T-helper 22 cell (primary cell): ENCODE measurements at places on chromosomes 7 and 10.

DNA sequence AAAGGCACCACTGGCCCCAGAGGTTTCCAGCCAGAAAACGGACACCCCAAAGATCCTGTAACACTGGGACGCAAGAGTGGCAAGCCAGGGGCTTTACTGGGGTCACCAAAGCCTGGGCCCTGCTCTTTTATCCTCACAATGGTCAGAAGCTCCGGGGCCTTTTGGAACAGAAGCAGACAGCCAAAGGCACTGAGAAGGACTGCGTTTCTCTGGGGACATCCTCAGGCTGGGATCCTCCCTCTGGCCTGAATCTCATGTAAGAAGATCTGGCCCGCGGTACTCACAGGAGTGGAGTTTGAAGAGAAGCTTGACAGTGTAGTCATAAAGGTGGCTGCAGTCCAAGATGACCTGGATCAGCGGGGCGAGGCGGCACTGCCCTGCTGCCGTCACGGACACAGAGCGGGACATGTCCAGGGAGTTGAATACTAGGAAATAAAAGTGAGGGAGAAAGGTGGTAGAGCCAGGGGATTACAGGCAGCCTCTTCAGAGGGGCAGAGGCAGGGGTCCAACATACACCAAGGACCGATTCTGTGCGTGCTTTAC lies 81.4 kb downstream of the SPDYE5 start:
- DNase-seq: no peak

- DNase-seq: no peak
Observed at GRCh38 chr10:123649676-123650075, 16.5 kb upstream of the GPR26 start.

GRCh38 chr7:139232904-139233303 lies 1.9 kb downstream of the UBN2 start:
- DNase-seq: no peak

GRCh38 chr10:78923647-78924318 lies 145.0 kb upstream of the ZMIZ1 start:
- no peak for DNase-seq

- no peak for DNase-seq
Observed at GRCh38 chr7:71325151-71325550, 193.2 kb downstream of the GALNT17 start.

- no peak for DNase-seq
Observed at GRCh38 chr10:8181496-8182157, 127.1 kb downstream of the GATA3 start.

- DNase-seq: no peak
Observed at GRCh38 chr10:124867304-124867703, 65.7 kb downstream of the ABRAXAS2 start.

GRCh38 chr7:66629222-66630062 lies 761 bp downstream of the KCTD7 start:
- DNase-seq: no peak

GRCh38 chr7:44980393-44981034 lies 1.7 kb upstream of the MYO1G start:
- DNase-seq: peak; percentile 83

DNA sequence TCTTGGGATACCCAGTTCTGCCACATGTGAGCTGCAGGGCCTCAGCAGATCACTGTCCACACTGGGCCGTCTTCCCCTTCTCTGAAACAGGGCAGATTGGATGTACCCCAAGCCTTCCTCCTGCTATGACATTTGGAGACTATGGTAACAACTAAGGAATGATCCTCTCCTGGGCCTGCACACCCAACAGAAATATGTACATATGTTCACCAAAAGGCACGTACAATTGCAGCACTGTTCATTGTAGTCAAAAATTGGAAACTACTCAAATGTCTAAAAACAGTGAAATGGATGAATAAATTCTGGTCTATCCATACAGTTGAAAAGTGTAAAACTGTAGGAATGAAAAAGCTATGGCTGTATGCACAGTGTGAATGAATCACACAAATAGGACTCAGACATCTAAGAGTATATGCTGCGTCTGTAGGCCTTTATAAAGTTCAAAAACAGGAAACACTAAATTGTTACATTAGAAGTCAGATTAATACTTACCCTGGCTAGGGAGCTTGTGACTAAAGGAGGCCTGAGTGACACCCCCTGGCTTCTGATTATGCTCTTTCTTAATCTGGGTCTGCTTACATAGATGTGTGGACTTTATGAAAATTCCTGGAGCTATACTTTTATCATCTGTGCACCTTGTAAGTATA lies 16.1 kb upstream of the XPNPEP1 start:
- no peak for DNase-seq

- no peak for DNase-seq
Observed at GRCh38 chr7:66542049-66542448, 86.6 kb upstream of the KCTD7 start.

DNA sequence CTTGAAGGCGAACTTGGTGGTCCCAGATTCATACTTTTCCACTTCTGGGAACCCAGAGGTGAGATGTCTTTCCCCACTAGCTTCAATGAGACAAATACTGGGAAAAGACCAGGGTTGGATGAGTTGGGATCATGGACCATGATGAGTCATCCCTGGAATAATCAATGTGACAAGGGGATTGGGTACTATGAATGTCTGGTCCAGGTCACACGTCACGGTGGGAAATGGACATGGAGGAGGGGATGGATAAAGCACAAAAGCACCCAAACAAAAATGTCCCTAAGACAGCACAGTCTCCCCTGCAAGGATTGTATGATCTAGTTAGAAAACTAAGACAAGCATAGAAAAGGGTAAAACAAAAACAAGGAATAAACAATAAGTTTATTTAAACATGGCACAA lies 12.4 kb upstream of the SORBS1 start:
- no peak for DNase-seq

- no peak for DNase-seq
Observed at GRCh38 chr10:95845411-95845810, 62.4 kb upstream of the CC2D2B start.

DNA sequence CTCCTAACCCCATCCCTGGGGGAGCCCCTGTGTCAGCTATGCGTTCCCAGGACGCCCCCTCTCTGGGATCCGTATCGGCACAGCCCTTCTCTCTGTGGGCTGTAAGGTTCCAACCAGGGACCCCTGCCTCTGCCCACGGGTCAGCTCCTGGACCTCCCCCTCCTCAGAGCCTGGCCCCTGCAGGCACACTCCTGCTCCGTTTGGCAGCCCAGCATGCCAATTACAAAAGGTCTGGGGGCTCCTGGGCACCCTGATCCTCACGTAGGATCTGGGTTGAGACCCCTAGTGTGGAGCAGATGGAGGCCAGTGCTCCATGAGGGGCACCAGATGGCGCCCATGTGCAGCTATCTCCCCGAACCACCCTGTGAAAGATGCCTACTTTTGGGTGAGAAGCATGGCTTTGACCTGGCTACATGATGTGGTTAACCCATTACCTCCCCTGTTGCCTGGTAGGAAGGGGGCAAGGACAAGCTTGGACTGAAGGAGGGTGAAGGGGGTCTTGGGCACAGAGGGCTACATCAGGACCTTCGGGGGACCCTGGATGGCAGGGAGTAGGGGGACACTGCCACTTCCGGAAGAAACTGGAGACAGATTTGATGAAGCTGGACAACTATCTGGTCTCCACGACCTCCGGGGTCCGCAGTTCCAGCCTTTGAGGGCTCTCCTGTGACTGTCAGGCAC lies 9.0 kb downstream of the TACR2 start:
- no peak for DNase-seq

- DNase-seq: no peak
Observed at GRCh38 chr7:98174334-98175259, 36.6 kb upstream of the BHLHA15 start.

GRCh38 chr7:105718511-105718925 lies 137.2 kb upstream of the EFCAB10 start:
- DNase-seq: no peak

- no peak for DNase-seq
Observed at GRCh38 chr7:143444785-143445184, 1.5 kb downstream of the TAS2R60 start.

- no peak for DNase-seq
Observed at GRCh38 chr10:114669648-114670047, 11.6 kb upstream of the ABLIM1 start.

DNA sequence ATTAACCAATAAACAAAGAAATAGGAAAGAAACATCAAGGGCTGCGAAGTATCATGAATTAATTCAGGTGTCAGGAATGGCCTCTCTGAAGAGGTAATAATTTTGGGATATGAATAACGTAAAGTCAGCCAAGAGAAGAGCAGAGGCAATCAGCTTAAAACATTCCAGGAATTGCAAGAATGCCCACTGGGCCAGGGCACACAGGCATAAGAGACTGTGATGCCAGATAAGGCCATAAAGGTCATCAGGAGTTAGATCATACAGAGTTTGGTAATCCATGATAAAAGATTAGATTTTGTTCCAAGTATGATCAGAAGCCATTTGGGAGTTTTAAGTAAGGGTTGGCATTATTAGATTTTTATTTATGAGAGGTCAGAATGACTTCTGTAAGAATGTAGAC lies 53.2 kb upstream of the ABCB4 start:
- DNase-seq: no peak

DNA sequence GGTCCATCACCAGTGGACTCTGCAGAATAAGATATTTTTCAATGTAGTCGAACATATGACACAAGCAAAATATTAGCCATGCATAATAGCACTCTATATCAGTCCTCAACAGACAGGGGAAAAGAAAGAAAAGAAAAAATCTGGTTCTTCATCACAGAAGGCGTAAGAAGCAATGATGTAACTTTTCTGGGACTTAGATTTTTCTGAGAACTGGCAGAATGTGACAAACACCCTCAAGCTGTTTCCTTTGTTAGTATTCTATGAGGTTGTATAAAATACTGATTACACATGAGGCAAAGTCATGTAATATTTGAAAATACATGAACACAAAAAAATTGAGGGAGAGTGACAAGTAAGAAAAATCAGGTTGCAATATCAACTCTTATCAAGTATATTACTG lies 84.9 kb downstream of the CNOT4 start:
- no peak for DNase-seq

DNA sequence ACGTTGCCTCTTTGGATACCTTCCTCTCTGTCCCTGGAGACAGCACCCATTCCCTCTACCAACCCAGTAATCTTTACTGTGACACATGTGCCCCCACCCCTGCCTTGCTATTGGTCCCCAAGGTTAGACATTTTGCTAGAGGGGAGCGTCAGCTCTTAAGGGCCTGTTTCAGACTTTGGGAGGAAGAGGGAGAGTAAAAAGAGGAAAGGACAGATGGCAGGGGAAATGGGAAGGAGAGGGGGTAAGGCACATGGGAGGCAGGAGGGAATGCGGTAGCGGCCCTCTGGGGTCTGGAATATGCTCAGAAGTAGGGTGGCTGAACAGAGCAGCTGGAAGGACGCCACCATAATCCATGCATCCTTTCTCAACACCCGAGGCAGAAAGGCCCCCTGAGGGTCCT lies 12.2 kb downstream of the BLNK start:
- DNase-seq: no peak

- no peak for DNase-seq
Observed at GRCh38 chr10:30324448-30325110, 24.5 kb downstream of the MTPAP start.

DNA sequence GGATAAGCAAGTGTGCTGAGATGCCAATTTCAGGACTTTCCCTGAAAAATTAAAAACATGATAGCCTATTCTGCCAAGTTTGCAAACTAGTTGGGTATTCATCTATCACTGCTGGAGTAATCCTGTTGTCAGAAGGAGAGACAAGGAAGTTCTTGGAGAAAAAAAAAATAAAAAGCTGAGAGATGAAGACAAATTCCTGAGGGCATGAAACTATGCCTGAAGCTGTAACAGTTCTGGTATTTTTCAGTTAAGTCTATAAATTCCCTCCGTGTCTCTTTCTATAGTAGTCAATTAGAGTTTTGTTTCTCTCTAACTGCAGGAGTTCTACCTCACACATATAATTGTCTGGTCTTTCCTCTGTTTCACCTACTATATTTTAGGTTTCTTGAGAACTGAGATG lies 95.7 kb downstream of the DGKB start:
- no peak for DNase-seq

GRCh38 chr10:44714451-44714850 lies 196.7 kb upstream of the TMEM72 start:
- DNase-seq: no peak

DNA sequence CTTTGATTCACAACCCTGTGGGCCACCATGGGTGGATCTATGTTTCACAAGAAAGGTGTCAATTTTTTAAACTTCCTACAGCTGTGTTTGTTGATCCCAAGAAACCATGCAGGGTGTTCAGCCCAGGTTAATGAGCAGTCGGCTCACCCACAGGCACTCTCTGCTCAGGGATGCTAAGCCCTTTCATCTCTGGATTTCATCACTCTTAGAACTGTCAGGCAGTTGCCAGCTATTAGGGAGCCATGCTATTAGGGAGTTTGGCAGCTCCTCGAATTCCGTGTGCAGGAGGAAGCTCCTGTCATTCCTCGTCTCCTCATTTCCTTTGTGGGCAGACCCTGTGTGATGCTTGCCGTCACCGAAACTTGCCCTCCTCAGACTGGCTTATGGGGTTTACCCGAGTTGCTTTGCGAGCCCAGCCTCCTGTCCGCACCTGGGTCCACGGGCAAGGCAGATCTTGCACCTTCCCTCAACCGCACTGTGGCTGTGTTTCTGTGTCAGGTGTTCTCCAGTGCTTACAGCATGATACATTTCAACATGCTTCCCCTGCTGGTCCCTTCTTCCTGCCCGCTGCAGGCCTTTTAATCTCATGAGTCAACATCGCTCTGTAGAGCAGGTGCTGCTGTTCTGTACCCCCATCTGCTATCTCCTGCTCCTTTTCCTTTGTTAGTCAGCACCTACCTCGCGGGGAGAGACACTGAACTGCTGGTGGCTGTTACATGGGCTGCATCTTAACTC lies 509.8 kb downstream of the SUGCT start:
- no peak for DNase-seq

DNA sequence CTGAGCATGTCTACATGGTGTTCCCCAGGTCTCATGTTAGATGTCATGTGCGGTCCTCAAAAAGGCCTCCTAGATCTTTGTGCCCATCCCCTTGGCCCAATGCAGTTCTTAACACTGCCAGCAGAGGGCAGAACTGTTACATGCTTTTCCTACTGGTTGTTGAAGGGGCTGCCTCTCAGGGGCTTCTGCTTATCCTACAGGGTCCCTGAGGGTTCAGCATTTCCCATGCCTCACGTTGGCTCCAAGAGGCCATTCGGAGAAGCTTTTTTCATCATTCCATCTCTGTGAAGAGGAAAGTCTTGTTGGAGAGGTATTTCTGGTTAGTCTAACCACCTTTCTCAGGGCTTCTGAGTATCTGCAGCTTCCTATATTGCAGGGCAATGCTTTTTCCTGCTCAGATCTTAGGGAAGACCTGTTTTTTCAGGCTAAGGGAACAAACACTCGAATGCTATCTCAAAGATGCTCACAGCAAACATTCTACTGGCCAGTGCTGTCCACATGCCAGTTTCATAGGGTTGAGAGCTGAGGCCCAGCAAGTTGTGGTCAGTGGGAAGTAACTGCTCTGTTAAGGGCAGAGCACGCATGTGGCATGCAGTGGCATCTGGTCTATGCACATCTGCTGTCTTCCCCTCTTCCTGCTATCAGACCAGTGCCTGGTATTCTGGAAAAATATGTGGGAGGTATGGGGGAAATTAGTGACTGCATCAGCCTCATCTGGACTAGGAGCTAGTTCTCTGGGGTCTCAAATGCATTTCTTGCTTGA lies 31.5 kb downstream of the MBL2 start:
- DNase-seq: no peak
